T1000 (cell line): ENCODE measurements at places on chromosomes 16 and 17.

DNA sequence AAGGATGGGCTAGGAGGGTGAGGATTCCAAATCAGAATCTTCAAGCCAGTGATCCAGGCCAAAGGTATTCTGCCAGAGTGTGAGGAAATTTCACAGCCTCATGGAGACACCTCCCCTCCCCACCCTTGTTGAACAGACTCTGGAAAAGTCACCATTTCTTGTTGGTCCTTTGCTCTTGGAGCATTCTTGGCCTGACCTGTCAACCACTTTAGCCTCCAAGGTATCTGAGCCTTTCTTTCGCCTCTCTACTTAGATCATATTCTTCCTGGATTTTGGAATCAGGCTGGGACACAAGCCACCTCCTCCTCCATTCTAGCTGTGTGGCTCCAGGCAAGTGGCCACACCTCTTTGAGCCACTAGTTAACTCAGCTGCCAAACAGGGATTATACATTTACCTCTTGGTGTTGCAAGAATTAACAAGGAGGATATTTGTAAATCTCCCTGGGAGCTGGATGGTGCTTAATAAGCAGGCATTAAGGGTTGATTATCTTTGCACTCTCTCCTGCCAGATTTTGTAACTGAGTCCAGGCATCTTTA, 193.5 kb downstream of the WWOX start:
- no peak for DNase-seq

- DNase-seq, result no peak
These were observed 14.9 kb downstream of the NAA60 start for GRCh38 chr16:3458278-3458851.

DNA sequence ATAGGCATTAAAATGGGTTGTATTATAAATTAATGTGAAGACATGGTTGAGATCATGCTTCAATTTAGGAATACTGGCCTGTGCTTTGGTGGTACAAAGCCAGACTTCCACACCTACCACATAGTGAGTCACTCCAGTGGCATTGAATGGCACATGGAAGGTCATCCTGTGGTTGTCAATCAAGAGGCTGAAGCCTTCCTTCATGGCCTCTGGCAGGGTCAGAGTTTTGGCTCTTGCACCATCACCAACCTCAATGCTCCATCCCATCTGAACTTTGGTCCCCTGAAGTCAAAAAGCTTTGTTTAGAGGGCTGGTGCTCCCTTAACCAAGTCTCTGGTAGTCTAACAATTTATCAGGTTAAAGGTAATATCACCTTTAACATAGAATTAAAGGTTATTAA, 6.1 kb downstream of the ZP2 start:
- no peak for DNase-seq

GRCh38 chr17:60857556-60858080, 180.0 kb downstream of the BCAS3 start:
- DNase-seq, result no peak

DNA sequence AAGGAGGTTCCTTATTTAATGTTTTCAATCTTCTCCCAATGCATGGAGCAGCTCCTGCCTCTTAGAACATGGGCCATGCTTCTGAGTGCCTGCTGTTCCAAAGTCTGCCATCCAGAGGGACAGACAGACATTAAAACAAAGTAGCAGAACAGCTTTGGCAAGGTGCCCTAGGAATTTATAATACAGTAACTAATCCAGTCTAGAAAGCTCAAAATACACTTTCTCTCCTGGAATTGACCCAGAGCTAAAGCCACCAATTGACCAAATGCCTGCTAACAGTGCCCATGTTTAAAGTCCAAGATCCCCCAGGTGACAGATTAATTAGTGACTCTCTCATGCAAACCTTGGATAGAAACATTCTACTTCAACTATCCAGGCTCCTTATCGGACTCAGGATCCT, 11.1 kb upstream of the CHRNE start:
- DNase-seq, result no peak

DNA sequence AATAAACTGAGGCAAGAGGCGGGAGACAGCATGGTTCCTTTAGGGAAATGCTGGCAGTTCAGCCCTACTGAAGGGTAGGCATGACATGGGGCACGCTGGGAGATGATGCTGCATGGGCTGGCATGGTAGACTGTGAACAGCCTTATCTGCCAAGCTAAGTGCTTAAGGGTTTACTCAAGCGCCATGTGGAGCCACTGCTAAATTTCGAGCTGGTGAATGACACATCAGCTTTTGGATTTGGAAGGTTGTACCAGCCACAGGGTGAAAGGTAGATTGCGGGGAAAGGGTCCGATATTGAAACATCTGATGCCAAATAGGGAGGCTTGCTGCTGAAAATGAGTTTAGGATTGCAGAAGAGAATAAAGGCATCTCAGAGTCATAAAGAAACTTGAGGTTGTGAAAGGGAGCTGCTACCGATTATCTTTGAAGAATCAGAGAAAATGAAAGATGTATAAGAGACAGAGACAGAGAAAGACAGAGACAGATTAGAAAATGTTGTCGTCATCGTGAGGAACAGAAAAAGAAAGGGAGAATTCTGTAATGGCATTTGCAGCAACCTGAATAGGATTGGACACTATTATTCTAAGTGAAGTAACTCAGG, 16.3 kb downstream of the PIK3R5 start:
- no peak for DNase-seq

GRCh38 chr17:9615486-9615885, 29.8 kb upstream of the USP43 start:
- no peak for DNase-seq

- DNase-seq, result no peak
These were observed 61.5 kb downstream of the SLC39A11 start for GRCh38 chr17:73030995-73031394.

DNA sequence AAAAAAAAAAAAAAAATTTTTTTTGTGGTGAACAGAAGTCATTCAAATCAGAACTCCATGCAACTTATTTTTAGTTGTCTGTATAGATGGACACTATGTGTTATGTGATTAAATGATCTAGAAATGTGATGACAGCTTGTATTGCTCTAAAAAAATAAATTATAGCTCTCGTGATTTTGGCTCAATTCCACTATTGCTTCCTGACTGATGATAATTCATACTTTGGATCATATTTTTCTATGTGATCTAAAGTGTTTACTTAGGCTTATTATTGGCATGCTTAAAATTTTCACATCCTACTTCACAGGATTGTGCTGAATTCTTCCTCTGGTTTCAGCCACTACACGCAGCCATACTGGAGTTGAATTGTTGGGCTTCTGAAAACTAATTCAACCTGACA, 76.8 kb downstream of the RPGRIP1L start:
- no peak for DNase-seq

DNA sequence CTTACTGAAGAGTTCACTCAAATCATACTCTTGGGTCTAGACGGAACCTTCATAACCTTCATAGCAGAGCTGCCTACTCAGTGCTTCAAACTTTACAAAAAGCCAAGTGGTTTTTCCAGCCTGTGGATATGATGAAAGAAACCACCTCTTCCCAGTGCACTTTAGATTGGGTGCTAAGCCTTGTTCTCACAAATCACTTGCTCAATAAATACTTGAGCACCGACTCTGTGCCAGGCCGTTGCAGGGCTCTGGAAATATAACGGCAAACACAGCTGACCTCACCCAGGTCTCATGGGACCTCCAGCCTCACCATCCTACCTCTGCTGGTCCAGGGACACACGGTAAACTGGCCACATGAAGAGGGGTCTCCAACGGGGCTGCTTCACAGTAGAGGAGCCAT, 35.7 kb downstream of the CDRT4 start:
- DNase-seq, result no peak

DNA sequence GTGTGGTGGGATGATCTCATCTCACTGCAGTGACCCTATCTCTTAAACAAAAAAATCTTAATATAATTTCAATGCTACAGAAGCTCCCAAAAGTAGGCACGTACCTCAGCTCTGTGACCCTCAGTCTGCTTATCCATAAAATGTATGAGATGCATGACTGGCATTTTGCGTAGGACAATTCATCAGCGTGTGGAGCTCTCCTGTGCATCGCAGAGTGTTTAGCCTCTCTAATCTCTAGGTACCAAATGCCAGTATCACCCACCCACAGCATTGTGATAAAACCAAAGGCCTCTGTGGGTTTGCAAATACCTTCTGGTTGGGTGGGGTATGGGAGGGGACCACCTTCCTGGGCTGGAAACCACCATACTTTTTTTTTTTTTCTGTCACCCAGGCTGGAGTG, 19.0 kb upstream of the TUBG2 start:
- no peak for DNase-seq

- DNase-seq, result no peak
These were observed 46.4 kb downstream of the DNAH3 start for GRCh38 chr16:21103941-21104860.

DNA sequence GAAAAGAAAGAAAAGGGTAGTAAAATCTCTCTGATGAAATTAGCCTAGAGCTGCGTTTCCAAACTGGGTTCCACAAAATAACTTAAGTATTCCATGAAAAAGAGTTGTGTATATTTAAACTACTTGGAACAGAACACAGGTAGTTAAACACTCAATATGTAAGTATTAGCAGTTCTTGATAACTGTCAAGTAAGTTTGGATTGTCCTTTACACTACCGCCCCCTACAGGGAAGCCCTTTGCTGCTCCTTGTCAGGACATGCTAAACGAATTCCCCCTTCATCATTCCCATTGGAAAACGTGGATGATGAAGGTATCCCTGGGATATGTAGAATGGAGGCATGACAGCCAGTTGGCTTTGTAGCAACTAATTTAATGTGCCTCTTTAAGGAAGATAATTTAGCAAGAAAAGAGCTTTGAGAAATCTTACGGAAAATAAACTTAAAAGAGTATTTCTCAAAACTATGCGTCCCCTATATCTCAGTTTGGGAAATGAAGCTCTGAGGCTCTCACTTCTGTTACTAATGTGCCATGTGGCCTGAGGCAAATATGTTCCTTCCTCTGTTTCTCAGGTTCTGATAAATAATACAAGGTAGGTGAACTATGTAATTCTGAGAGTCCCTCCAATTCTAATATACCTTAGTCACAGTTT, 18.8 kb downstream of the NCBP3 start:
- no peak for DNase-seq

DNA sequence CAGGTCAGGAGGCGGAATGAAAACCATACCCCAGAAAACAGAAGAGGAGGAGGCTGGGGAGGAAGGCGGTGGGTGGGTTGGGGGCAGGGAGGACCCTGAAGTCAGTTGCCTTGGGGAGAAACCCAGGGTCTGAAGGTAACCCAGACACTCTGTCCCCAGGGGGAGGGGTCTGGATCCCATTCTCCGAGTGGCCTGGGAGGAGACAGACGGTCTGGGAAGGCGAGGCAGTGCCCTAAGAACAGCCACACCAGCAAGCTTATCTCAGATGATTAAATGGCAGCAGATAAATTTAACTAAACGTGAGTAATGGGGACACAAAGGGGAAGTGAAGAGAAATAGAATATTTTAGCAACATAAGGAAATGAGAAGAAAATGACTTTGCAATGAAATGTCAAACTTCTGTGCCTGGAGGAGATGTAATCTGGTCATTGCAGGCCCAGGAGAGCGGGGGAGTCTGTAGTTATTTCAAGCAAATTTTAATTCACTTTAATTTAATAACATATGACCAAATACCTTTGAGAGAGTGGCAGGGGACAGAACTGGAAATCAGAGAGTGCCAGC, 21.4 kb upstream of the ZFP90 start:
- DNase-seq, result no peak

- DNase-seq, result no peak
These were observed 547.2 kb downstream of the KCNJ2 start for GRCh38 chr17:70716551-70716950.

GRCh38 chr17:73900516-73900915, 256.3 kb upstream of the SDK2 start:
- DNase-seq, result no peak
